ENCODE measurements at places on chromosomes 4 and X.

- no peak for DNase-seq
Measured at GRCh38 chr4:84855774-84856173, 110.7 kb downstream of the WDFY3 start.

DNA sequence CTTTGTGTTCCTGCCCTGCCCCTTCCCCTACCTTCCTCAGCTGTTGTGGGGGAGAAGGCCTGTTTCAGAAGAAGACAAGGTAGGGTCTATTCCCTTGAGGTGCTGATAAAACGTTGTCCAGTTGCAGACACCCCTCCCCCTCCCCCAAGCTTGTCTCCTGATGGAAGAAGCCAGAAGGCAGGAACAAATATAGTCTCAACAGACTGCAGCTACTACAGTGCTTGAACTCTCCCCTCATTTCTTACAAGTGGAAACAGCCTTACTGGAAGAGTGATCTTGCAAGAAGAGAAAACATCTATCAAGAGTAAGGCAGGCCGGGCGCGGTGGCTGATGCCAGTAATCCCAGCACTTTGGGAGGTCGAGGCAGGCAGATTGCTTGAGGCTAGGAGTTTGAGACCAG lies 11.0 kb upstream of the MAP7D3 start:
- no peak for DNase-seq

DNA sequence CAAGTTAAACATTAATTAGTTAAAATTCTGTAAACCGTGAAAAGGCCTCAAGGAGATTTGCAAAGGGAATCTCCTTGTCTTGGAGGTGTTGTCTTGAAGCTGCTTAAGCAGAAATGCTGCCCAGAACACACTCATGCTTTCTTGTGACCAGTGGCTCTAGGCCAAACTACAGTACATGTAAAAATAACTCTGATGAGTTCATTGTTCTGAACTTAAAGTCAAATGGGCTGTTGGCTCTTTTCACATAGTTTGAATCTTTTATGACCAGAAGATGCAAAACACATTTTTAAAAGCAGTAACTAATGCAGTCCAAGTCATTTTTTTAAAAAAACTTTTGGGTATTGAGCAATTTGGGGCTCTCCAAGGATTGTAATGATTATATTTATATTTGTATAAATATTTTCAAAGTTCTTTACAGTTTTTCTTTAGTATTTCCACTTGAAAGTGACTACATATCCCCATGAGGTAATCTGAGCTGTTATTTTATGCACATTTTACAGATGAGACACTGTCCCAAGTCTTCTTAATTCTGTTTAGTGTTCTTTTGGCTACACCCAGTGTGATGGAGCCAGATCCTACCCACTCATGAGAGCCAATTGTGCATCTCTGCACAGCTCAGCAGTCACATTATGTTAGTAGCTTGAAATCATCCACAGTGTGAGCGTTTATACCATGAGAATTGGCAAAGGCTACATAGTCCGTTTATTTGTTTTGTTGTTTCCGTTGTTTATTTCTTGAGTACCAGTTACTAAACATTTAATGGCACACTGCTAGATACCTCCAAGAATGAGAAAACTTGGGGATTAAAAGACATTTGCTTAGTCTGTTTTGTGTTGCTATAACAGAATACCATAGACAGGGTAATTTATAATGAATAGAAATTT lies 112.8 kb upstream of the ATXN3L start:
- DNase-seq: peak; percentile 98

DNA sequence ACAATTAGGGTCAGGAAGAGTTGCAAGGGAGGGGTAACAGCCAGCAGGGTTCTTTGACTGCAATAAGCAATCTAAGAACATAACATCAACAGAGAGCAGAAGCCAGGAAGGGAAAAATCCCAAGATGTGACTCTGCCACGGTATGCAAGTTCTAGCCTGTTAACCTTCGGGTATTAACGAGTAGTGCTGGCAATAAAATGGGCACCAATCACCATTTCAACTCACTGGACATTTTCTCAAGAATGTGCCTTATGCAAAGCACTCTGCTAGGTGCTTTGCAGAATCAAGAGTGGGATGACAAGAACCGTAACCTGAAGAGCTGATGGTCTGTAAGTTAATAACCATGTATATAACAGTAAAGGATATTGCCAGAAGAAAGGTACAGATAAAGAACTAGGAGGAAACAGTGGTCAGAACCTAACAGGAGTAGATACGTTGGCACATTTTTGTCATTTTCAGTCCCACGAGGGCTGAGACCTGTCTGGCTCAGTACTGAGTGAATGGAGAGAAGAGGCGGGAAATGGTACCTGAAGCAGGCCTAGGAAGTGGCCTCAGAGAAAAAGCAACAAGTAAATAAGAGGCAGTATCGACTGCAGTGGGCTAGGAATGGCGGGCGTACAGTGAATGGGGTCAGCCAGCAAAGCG lies 2.7 kb downstream of the ELOVL6 start:
- no peak for DNase-seq

DNA sequence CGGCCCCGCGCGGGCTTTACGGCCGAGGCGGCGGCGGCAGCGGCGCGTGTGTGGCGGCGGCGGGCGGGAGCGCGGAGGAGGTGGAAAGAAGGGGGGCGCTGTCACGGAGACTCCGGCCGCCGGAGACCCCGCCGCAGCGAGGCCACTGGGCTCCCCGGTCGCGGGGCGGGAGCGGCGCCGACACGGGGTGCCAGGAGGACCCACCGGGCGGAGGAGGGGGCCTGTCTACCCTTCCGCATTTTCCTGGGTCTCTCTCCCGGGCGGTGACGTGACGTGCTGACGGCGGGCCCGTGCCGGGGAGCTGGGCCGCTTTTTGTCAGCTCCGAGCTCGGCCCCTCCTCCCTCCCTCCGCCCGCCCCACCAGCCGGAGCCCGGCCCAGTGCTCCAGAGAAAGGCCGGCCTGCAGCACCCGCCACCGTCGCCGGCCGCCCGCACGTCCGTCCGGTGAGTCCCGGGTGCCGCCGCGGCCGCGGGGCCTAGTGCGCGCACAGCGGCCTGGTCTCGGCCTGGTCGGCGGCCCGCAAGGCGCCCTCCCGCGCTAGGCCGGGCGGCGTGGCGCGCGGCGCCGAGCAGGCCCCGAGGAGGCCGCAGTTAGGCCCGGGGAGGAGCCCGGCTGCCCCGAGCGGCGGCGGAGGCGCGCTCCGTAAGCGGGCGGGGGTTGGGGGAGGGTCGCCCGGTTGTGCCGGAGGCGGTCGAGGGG lies at the start of gene ZFX:
Gene ZFX (plus strand): TSS at position 379 of the 700 bp plus-strand sequence. CDS start 23,014 bp downstream, outside the sequence.
- no peak for DNase-seq

DNA sequence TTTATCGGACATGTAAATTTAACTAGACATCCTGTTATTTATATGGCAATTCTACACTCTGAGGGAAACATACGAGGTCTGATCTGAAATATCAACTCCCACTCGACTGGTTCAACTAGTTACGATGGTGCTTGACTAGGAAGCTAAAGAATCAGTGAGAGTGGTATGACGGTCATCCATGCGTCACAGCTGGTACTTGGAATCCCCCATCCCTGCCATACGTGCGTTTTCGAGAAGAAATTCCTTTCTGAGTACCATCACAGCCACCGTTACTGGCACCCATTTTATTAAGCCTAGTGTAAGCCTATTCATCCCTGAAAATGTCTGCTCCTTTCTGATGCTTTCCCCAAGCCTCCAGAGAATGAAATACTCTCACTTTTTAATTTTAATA lies 695 bp upstream of the PIGA start:
- DNase-seq: no peak

- DNase-seq: no peak
Measured at GRCh38 chrX:79573760-79574159, 206.6 kb upstream of the ITM2A start.

- DNase-seq: no peak
Measured at GRCh38 chr4:158949099-158949498, 153.8 kb upstream of the RAPGEF2 start.

DNA sequence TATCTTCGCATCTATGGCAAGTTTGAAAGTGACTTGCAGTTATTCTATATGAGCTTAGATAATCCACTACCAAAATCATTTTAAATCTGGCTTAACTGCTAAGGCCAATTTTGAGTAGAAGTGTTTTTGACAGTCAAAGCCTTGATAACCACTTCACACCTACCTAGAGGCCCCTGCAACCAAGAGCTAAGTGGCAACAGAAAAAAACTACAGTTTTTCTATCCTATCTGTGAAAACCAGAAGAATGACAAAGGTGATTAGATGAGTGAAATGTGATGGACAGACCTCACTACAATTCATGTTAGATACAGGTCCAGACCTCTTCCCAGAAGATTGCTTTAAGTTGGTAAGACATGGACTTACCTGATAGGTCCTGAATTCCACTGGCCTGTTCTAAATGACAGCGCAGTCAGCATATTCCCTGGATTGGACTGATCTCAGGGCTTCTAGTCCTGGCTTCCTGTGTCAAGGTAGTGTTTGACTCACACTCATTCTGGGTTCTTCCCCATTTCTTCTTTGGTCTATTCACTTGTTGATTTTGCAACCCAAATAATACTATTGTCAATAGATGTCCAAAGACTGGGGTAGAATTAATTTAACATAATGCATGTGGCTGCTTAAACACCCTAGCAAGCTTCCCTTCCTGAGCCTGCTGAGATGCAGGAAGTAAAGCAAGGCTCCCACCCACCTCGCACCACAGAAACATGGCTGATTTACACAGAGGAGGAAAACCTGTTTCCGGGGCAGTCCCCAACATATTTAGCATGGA lies 65.1 kb downstream of the PPP3CA start:
- no peak for DNase-seq

DNA sequence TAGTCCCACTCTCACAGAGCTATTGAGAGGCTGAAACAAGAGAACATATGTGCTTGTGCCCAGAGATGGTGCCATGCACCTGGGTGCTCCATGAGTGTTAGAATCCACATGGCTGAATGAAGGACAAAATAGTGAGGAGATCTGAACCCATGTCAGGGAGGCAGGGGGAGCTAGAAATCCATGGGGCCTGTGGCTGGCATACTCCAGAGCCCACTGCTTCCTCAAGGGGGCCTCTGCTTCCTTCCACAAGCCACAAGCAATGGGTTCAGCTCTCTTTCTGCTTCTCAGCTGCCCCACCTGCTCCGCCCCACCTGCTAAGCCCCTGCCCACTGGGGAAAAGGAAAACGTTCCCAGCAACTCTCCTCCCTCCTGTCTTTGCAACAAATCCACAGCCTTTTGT lies 46.1 kb downstream of the PJA1 start:
- no peak for DNase-seq

DNA sequence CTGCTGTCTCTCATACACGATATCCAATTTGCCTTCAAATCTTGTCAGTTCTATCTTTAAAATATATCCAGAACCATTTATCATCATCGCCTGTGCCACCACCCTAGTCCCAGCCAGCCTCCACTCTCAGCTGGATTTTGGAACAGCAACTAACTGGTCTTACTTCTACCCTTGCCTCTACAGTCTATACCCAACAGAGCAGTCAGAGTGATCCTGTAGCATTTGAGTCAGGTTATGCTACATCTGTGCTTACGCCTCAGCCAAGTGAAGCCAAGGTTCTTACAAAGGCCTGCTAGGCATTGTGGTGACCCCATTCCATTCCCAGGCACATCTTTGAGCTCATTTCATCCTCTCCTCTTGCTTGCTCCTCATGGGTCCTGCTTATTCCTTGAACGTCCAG lies 95.7 kb upstream of the ACSL1 start:
- no peak for DNase-seq

GRCh38 chrX:13805241-13805640 lies 11.7 kb downstream of the GPM6B start:
- DNase-seq: no peak

Measured in GM04504 (cell line).